ENCODE measurements at places on chromosomes 2 and 18.

GRCh38 chr2:135030826-135031225 lies 16.4 kb downstream of the MAP3K19 start:
- no peak for DNase-seq

DNA sequence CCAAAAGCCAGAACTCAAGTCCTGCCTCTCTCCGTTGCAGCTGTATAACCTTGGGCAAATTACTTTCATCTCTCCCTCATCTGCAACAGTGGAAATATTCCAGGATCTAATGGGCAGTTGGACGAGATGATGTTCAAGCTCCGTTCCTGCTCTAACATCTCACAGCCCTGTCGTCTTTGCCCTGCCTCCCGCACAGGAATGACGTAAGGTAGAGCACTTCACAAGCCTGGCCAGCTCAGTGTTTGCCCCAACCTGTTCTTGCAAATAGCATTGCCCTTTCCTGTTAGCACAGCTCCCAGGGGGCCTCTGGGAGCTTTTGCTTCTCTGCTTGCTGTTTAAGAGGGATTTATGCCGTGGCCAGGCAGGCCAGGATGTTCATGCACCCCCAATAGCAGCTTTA lies 107.9 kb downstream of the KLHL29 start:
- peak; percentile 85 for DNase-seq

GRCh38 chr2:197309691-197310231 lies 819 bp downstream of the ANKRD44 start:
- DNase-seq, result peak; percentile 10

DNA sequence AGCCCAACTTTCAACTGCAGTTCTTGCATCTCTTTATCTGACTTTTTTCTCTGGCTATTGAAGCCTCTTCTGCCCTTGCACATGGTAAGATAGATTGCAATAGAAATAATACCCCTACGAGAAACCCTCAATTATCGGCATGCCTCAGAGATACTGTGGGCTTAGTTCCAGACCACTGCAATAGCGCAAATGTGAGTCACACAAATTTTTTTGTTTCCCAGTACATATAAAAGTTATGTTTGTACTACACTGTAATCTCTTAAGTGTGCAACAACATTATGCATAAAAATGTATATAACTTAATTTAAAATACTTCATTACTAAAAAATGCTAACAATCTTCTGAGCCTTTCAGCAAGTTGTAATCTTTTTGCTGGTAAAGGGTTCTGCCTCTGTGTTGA lies 124.7 kb downstream of the PDE1A start:
- DNase-seq, result no peak

DNA sequence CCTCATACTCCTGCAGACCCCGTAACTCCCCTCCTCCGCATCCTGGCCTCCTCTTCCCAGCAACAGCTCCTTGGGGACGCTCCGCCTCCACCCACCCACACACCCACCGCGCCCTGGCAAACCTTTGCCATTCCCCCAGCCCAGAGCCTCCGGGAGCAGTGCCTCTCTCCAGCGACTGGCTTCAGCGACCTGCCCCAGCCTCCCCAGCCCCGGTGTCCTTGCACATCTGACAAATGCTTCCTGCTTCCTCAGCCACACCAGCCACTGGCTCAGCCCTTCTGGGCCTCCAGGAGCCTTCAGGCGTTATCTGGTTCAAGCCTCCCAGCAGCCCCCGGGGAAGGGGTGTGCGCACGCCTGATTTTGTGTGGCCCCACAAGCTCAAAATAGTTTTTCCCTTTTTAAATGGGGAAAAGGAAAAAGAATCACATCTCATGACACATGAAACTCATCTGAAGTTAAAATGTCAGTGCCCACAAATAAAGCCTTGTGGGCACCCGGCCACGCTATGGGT lies 14.2 kb downstream of the ESPNL start:
- DNase-seq, result no peak

- no peak for DNase-seq
Measured at GRCh38 chr2:150410809-150411208, 76.7 kb downstream of the RND3 start.

DNA sequence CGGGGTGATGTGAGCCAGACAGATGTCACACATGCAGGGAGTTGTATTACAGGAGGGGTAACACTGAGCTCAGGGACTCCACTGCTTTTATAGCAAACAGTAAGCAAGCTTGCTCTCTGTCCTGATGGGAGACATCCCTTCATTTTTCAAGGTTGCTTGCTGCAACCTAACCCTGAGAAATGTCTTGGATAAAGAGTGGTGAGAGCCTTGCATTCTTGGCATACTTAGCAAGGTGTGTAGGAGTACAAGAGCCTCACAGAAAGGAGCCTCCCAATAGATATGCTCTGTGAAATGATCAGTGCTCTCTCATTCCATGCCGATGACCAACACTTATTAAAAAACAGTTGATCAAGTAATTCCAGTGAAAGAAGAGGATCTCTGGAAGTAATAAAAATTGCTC lies 8.1 kb downstream of the PFN4 start:
- no peak for DNase-seq

GRCh38 chr2:217339753-217340152 lies 479.9 kb upstream of the TNP1 start:
- no peak for DNase-seq

Measured in SHP77 (cell line).